ENCODE measurements at places on chromosomes 3 and 15. TPM values are rescaled to one million over a fixed set of nuclear protein-coding genes. Genes with fewer than 3 reads are reported as not detected.

Gene CFAP20DC
- 1.6 TPM for total RNA-seq

Gene ZIC1
- not detected for total RNA-seq

Gene COL8A1
- 0.20 TPM for total RNA-seq

Gene USP4
- 86.7 TPM for total RNA-seq

Gene KY
- total RNA-seq: not detected

DNA sequence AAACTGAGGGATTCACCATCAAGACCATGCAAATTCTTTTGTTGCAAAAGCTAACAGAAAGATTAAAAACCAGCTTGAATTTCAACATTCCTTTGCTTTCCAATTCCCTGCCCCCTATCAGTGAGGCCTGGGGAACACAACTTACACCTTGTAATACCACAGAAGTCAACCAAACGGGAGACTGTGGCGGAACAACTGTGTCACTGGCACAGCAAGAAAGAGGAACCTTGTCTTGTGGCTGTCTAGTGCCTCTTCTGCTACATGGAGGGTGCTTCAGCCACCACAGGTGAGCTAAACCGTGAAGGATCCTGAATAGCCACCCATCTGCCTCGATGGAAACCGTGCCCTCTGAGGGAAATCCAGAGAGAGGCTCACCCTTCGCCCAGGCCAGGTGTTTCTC is 11.4 kb downstream of the CCDC12 start:
- no peaks in the 10 kb centered on the region for H3K27me3 ChIP-seq
- no peak for DNase-seq
- peaks cover 63% of the 10 kb centered on the region for H3K36me3 ChIP-seq
- H3K4me1 ChIP-seq: peaks cover 82% of the 10 kb centered on the region

DNA sequence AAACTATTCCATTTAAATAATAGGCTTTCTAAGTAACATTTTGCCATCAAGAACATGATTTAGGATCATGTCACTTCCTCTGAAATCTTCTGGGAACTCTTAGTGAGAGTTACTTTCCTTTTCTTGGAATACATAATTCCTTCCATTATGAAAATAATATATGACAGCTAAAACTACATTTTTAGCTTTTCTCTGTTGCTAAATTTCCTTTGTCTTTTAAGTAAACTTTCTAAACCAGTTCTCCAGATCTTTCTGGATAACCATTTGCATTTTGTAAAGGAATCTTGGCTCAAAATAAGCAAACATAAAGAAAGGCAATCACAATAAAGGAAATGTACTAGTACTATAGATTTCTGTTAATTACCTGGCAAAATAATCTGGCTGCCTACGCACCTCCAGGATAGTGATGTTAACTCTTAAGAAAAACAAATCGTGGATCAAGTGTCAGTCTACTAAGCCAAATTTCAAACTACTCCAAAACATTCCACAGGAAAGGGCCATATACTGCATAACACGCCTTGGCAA is 165.7 kb downstream of the ZNF385D start:
- H3K4me3 ChIP-seq: no peak overlapping the region
- H3K4me1 ChIP-seq: no peaks in the 10 kb centered on the region
- no peak for DNase-seq
- no peaks in the 10 kb centered on the region for H3K36me3 ChIP-seq
- no peak overlapping the region for H3K27ac ChIP-seq

GRCh38 chr3:36876181-36876936 is 68.5 kb downstream of the TRANK1 start:
- no peak for DNase-seq
- H3K4me1 ChIP-seq: peaks cover 55% of the 10 kb centered on the region
- H3K36me3 ChIP-seq: peaks cover 31% of the 10 kb centered on the region
- H3K27ac ChIP-seq: peak overlapping the region; percentile 96
- no peaks in the 10 kb centered on the region for H3K27me3 ChIP-seq

DNA sequence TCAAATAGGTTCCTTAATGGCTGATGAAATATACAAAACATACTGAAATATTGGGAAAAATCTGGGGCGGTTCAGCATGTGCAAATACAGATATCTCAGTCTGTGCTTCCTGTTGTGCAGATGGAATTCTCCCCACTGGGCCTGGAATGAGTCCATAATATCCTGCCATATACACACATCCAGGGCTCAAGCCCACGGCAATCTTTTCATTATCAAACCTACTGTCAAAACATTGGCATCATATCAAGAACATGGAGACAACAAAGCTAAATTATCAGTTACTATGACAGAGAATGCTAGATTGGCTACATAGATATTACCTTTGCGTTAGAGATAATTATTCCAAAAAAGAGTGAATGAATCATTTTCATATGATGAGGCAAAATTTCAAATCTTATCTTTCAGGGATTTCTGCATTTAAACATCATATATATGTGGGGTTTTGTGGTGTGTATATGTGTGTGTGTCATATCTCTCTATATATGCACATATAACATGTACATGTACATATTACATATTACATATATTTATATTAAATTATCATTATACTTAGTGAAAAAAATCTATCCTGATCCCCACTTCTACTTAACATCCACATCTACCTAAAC is 713.3 kb downstream of the GBE1 start:
- no peak overlapping the region for H3K4me3 ChIP-seq
- H3K36me3 ChIP-seq: no peaks in the 10 kb centered on the region
- no peaks in the 10 kb centered on the region for H3K4me1 ChIP-seq
- H3K27me3 ChIP-seq: no peaks in the 10 kb centered on the region
- no peak overlapping the region for H3K27ac ChIP-seq

DNA sequence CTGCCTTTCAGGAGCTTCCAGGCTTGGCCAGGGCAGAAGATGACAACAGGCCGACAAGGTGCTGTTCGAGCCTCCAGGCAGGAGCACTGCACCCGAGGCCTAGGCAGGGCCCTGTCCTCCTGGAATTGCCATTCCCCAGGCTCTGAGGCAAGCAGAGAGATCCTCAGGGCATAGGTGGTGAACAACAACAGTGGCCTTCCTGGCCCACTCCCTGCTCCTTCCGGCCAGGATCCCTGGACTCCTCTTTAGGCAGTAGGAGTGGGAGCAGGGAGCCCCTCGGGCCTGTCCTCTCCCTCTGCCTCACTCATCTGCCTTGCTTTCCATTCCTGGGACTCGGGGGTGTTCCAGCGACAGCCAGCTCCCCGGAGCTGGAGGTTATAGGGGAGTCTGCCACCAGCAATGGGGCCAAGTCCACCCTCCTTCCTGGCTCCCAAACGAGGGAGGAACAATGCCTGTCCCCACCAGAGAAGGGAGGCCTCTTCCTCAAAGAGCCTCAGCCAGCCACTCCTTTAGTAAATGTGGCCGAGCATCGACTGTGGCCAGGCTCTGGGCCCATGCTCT is 135.0 kb downstream of the NUP210 start:
- no peak overlapping the region for H3K27ac ChIP-seq
- no peaks in the 10 kb centered on the region for H3K36me3 ChIP-seq
- H3K4me1 ChIP-seq: peaks cover 15% of the 10 kb centered on the region
- no peak overlapping the region for H3K4me3 ChIP-seq
- peaks cover 39% of the 10 kb centered on the region for H3K27me3 ChIP-seq
- no peak for DNase-seq

DNA sequence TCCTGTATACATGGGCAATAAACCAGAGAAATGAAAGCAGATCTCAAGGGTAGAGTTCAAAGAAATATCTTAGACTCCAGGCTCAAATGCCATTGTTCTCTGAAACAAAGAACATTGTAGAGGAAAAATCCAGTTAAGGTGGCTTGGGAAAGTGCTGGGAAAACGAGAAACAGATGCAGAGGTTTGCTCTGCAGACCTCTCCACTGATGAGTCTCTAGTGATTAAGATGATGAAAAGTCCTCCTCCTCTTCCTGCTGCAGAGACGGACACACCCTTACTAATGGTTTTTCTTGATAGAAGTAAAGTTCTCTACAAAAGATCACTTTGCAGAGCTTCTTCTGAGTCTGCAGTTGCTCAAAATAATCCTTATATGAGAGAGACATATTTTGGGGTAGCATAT is 264.7 kb downstream of the GABRG3 start:
- no peaks in the 10 kb centered on the region for H3K4me1 ChIP-seq
- no peaks in the 10 kb centered on the region for H3K36me3 ChIP-seq
- no peak overlapping the region for H3K27ac ChIP-seq
- H3K27me3 ChIP-seq: no peaks in the 10 kb centered on the region
- no peak overlapping the region for H3K4me3 ChIP-seq
- no peak for DNase-seq

- DNase-seq: no peak
- H3K4me3 ChIP-seq: no peak overlapping the region
- H3K27ac ChIP-seq: peak overlapping the region; percentile 1
These were observed 613.8 kb upstream of the TBL1XR1 start for GRCh38 chr3:177811112-177811511.

DNA sequence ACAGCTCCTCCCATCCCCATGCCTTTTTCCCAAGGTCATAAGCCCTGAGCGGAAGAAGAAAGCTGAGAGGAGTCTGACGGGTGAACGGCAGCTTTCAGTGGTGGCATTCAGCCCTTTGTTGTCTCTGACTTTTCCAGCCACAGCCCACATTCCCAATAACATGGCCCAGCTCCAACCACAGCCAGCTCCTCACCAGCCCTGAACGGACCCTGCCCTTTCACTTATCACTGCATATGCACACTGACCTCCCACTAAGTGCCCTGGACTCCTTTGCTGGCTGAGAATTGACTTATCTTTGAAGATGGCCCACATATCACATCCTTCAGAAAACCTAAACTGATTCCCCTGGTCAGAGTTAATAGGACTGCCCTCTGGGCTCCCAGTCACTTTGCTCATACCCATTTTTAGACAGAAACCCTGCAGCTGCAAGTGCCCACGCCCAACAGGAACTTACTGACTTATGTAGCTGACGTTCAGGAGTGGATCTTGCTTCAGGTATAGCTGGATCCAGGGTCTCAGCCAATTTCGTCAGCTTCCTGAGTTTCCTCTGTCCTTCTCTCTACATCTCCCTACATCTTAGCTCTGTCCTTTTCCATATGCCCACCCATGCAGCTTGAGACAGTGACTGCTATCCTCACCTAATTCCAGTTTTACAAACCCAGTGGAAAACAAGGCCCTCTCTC is 348.5 kb upstream of the PROK2 start:
- no peaks in the 10 kb centered on the region for H3K36me3 ChIP-seq
- no peak overlapping the region for H3K27ac ChIP-seq
- H3K27me3 ChIP-seq: no peaks in the 10 kb centered on the region
- H3K4me3 ChIP-seq: no peak overlapping the region

GRCh38 chr15:31327669-31328427 is 1.2 kb downstream of the KLF13 start:
- H3K27ac ChIP-seq: no peak overlapping the region
- H3K4me1 ChIP-seq: peaks cover 70% of the 10 kb centered on the region
- H3K36me3 ChIP-seq: peaks cover 30% of the 10 kb centered on the region
- H3K4me3 ChIP-seq: peak overlapping the region; percentile 88
- no peaks in the 10 kb centered on the region for H3K27me3 ChIP-seq

- H3K36me3 ChIP-seq: no peaks in the 10 kb centered on the region
- DNase-seq: peak; percentile 43
- no peaks in the 10 kb centered on the region for H3K27me3 ChIP-seq
- H3K4me3 ChIP-seq: no peak overlapping the region
- H3K4me1 ChIP-seq: no peaks in the 10 kb centered on the region
These were observed 201.2 kb downstream of the GOLGA6L6 start for GRCh38 chr15:20340331-20340811.

GRCh38 chr3:52670621-52671521 is 14.8 kb downstream of the PBRM1 start:
- no peaks in the 10 kb centered on the region for H3K27me3 ChIP-seq
- H3K27ac ChIP-seq: peak overlapping the region; percentile 21
- peaks cover 57% of the 10 kb centered on the region for H3K36me3 ChIP-seq
- DNase-seq: no peak
- H3K4me1 ChIP-seq: peaks cover 17% of the 10 kb centered on the region
